Stimulated activated CD4-positive, alpha-beta T cell treated with anti-CD3 and anti-CD28 coated beads, Interleukin-1b, Interleukin-23, amount 100 ng/mL, for 1 hour (primary cell): ENCODE measurements at places on chromosomes 13 and 19.

DNA sequence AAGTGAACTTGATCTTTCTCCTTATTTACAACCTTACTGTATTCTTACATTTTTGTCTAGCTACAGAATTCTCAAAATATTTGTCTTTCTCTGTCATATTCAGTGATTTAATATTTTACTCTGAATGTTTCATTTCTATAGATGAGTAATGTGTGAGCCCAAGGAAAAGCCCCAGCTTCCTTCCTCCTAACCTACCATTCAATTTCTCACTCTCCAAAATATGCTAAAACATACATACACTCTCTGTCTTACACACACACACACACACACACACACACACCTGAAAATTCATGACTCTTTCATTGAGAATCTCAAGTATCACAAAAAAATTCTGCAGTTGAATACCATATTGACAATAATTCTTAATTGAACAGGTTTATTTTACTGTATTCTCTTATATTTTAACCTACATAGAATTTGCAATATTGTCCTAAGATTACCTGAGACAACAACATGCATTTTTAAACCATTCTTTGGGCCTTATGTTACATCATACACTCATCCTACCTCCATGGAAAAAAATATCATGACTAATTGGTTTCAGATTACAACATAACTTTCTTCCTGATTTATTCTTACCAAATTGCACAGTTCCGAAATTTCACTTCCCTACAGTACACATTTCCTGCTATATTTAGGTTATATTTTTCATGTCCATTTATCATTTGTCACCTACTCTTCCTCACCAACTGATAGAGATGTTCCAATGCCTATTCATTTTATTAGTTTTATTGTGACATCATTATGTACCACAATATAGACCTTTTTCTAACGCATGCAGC lies 1965.6 kb upstream of the PCDH20 start:
- DNase-seq, result no peak

- DNase-seq, result no peak
Observed at GRCh38 chr13:78326633-78327032, 276.7 kb downstream of the POU4F1 start.

- DNase-seq, result no peak
Observed at GRCh38 chr13:97477844-97478243, 43.9 kb downstream of the RAP2A start.

GRCh38 chr19:5282901-5283300 lies 57.7 kb downstream of the PTPRS start:
- no peak for DNase-seq

DNA sequence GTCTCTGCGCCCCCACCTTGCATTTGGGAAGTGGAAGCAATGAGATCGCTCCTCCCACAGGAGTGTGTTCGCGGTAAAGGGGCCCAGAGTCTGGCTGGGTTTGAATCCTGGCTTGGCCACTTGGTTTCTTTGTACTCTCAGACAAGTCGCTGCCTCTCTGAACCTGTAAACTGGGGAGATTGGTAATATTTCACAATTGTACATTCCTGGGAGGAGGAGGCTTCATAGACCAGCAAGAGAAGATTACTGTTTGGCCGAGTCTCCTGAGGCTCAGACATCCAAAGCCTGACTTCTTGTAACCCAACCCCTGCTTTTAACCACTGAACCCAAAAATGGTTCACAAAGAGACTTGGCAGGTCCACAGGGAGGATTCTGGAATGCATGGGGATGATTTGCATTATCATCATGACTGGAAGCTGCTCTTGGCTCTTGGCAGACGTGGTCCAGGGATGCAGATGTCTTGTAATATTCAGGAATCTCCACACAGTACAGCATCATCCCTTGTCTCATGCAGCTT lies 13.6 kb upstream of the STRN4 start:
- DNase-seq, result no peak

DNA sequence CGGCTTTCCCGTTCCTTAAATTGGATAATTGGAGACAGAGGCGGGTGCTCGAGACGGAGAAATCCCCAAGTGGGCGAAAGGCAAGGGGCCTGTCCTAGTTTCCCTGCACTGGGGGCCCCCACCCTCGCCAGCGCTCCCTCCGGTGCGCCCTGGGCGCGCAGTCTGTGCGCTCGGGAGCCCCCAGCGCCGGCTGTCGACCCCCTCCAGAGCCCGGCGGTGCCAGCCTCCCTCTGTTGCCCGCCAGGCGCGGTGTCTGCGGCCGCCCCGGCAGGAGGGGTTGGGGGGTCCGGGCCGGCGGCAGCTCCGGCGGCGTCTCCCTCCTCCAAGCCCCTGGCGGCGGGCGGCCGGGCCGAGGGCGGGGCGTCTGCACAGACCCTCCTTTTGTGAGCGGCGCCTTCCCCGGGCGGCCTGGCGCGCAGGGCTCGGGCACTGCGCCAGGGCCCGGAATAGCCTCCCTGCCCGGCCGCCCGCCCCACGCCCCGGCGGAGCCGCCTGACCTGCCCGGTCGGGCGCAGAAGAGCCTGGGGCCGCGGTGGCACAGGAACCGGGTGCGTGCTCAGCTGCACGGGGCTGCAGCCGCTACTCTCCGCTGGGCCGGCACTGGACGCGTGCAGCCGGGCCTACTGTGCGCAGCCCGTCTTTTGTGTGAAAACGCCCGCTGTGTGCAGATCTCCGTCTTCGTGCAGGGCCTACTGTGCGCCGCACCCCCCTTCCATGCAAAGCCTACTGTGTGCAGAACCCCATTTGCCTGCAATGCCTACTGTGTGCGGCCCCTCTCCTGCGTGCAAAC lies 13.2 kb downstream of the GADD45B start:
- no peak for DNase-seq

DNA sequence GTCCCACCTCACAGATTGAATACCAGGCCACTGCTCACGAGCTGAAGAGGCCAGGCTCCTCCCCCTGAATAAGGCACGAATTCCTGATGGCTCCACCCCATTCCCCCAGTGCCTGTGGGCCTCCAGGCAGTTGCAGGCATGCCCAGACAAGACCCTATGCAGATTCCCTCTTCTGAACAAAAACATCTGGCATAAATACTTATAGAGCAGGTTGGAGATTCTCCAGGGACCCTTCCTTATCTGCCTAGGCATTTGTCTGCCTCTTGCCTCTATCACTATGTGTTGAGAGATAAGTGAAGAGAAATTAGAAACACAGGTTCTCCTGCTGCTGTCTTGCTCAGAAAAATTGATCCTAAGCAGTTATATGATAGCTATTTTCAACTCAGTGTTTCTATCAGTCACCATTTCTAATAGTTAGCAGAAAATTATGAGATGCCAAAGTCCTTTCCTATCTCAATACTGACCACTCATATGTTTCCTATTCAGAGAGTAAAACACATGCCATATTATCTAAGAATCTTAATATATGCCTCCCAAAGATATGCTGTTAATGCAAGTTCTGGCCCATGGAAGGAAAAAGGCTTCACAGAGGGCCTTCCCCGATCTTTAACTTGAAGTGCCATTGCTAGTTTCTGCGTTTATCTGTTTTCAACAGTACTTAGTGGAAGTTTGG lies 364.0 kb downstream of the KCTD12 start:
- no peak for DNase-seq

- no peak for DNase-seq
Observed at GRCh38 chr13:20824762-20825476, 51.2 kb upstream of the EEF1AKMT1 start.

DNA sequence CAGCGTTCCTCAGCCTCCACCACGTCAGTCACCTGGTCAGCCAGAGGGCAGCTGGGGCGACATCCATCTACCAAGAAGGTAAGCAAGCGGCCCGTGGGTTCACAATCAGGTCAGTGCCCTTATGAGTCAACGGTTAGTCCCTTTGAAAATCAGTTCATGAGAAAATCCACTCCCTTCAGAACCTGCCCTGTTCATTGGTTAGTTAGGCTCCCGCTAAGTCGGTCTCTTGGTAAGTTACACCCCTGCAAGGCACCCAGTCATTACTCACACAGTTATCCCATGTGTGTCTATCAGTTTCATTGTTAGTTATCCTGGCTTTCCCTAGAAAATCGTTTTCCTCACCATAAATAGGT lies 564 bp downstream of the SIGLECL1 start:
- DNase-seq, result no peak

GRCh38 chr19:6947745-6948144 lies 60.4 kb downstream of the ADGRE1 start:
- peak; percentile 6 for DNase-seq

GRCh38 chr13:103731959-103732358 lies 665.7 kb upstream of the SLC10A2 start:
- no peak for DNase-seq

DNA sequence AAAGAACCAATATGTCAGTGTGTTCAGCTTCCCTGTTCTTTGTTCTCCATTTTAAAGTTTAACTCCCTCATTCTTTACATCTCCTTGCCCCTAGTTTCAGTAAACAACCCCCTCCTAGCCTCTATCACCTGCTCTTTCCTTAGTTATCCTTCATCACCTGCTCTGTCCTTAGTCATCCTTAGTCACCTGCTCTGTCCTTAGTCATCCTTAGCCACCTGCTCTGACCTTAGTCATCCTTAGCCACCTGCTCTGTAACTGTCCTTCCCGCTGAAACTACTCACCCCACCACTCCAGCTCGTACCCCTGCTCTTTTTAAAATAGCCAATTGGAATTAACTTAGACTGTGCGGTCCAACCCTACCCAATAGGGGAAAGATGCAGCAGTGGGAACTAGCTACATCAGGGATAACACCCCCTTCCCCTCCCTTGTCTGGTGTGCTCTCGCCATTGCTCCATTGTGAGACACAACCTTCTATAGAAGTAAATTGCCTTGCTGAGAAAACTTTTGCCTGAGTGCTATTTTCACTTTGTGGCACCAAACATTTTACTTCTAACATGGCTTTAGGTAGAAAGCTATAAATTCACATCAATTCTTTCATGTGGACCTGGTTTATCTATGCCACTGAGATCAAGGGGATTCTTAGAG lies 16.2 kb downstream of the EDNRB start:
- no peak for DNase-seq

DNA sequence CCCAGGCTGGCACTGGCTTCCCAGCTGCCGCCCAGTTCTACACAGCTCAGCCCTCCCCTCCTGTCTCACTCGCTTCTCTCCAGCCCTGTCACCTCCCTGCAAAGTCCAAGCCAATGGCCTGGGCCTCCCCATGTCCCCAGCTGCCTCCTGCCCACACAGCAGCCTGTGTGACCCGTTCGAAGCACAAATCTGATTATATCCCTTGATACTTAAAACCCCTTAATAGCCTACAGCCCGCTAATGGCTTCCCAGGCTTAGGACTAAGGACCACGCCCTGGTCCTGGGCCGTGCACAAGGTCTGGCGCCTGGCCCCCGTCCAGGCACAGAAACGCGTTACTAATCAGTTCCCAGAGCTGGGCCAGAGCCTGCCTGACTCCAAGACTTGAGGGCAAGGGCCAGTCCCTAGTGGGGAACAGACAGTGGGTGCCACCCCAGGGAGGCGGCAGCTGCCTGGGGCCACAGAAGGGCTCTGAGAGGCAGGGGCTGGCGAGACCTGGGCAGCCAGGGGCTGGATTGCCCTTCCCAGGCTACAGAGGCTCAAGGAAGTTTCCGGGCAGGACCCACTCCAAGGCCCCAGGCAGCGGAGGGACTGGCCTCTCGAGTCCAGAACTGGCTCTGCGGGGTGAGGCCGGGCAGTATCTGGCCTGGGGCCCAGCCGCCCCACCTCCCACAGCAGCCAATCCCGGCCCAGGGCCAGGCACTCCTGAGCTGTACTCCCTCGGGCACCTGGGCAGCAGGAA lies 10.4 kb downstream of the XAB2 start:
- no peak for DNase-seq

- DNase-seq, result no peak
Observed at GRCh38 chr19:42098781-42099180, 22.8 kb downstream of the ZNF574 start.

- DNase-seq, result no peak
Observed at GRCh38 chr13:76783798-76784197, 102.4 kb downstream of the KCTD12 start.

DNA sequence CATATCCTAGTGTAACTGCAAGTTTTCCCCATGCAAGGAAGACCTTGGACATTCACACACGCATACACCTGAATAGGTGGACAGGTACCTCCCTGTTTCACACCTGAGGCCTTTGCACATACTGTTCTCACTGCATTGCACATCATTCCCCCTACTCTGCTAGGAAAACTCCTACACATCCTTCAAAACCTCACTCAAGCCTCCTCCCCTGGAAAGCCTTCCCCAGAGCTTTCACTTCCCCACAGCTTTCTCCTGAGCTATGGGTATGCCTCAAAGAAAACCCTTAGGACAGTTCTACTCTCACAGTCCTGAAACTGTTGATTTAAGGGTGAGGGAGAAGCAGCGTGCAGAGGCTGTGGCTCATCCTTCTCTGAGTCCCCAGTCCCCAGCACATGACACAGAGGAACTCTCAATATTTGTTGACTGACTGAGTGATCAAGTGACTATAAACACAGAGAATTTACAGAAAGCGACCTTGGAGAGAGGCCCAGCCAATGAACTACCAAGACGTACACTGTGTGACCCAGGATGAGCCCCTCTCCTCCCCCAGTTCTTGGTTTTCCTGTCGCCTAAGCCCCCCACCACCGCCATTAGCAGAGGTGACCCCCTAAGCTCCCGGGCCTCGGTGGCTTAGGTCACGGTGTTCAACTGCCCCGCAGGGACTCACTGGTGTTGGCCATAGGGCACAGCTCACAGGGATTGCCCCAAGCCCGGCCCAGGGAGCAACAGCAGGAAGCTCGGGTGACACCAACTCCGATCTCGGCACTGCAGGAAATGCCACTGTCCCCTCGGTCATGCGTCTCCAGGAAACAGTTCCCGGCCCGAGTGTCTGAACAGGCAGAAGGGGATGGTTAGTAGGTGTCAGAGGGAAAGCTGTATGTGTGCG lies 40.6 kb downstream of the FBN3 start:
- no peak for DNase-seq

- DNase-seq, result no peak
Observed at GRCh38 chr13:82501834-82502233, 1380.4 kb downstream of the SLITRK1 start.

GRCh38 chr13:93169980-93170379 lies 56.6 kb upstream of the GPC6 start:
- no peak for DNase-seq

DNA sequence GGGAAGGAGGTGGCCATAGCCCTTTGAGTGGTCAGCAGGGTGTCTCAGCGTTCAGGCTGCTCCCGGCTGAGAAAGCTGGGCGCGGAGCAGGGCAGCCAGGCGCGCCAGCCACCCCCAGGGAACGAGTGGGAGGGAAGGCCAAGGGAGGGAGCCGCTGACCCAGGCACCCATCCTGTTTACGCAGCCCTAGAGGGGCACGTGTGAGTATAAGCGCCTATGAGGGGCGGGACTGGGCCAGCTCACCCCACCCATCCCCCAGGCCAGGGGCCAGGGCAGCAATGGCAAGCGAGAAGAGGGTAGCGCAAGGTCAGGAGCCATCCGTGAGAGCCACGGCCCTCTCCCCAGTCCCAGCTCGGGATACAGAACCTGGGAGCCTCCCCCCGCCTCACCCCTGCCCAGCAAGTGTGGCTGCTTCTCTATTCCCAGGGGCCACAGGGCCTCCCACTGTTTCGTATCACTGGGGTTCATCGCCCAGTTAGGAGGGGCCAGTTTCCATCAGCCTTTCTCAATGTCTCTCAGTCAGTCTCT lies 897 bp upstream of the DMKN start:
- DNase-seq, result no peak

- no peak for DNase-seq
Observed at GRCh38 chr19:29967623-29968022, 25.6 kb downstream of the URI1 start.

GRCh38 chr19:9945319-9945966 lies 9.1 kb upstream of the OLFM2 start:
- no peak for DNase-seq

GRCh38 chr13:72071713-72072112 lies 204.7 kb upstream of the DACH1 start:
- DNase-seq, result no peak

GRCh38 chr13:93220073-93220472 lies 6.5 kb upstream of the GPC6 start:
- DNase-seq, result no peak
